ENCODE measurements at places on chromosomes 5 and 9. TPM values are rescaled to one million over a fixed set of nuclear protein-coding genes. Genes with fewer than 3 reads are reported as not detected.

SH3PXD2B gene
- 38.4 TPM for total RNA-seq

DNA sequence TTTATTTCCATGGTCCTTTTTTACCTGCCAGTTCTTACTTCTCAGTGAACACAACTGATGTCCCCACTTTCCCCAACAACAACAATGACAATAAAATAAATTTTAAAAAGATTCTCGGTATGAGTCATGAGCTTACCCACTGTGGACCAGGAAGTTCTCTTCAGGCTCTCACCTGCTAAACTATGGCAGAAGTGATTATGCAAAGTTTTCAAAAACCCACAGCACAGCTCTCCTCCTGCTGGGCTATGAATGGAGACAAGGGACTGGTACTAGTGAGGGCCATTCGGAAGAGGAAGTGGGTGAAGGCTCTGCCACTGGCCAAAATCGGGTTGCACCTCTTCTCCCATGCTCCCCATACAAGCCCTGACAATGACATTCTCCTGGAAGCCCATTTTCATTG is 429.4 kb downstream of the PIK3R1 start:
- H3K27ac ChIP-seq: no peak overlapping the region

FAM120A gene
- total RNA-seq: 72.5 TPM

GRCh38 chr9:95605101-95605500 is 88.3 kb upstream of the PTCH1 start:
- no peaks in the 10 kb centered on the region for H3K36me3 ChIP-seq
- H3K27me3 ChIP-seq: no peaks in the 10 kb centered on the region
- H3K4me3 ChIP-seq: no peak overlapping the region
- peak overlapping the region; percentile 16 for H3K27ac ChIP-seq

SIT1 gene
- total RNA-seq: not detected

- no peak overlapping the region for H3K27ac ChIP-seq
- H3K36me3 ChIP-seq: no peaks in the 10 kb centered on the region
- no peaks in the 10 kb centered on the region for H3K4me1 ChIP-seq
- no peaks in the 10 kb centered on the region for H3K27me3 ChIP-seq
Measured at GRCh38 chr5:166382031-166382430, 1909.4 kb upstream of the WWC1 start.

DNA sequence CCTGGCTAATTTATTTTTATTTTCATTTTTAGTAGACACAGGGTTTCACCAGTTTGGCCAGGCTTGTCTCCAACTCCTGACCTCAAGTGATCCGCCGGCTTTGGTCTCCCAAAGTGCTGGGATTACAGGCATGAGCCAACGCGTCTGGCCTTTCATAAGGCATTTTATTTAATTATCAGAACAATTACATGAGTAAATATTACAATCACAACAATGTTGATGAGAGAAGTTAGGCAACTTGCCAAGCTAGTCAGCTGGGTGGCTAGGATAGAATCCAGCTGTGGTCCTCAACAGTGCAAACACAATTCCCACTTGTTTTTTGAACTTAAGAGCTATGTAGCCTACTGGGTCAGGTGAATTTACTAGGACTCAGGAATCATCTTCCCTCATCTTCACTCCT is 22.0 kb downstream of the C9orf57 start:
- no peak overlapping the region for H3K4me3 ChIP-seq
- peaks cover 5% of the 10 kb centered on the region for H3K4me1 ChIP-seq
- no peaks in the 10 kb centered on the region for H3K36me3 ChIP-seq

GRCh38 chr9:95127249-95128176 is 190.0 kb downstream of the FANCC start:
- peak overlapping the region; percentile 82 for H3K4me3 ChIP-seq
- DNase-seq: peak; percentile 88
- H3K27me3 ChIP-seq: no peaks in the 10 kb centered on the region

DNA sequence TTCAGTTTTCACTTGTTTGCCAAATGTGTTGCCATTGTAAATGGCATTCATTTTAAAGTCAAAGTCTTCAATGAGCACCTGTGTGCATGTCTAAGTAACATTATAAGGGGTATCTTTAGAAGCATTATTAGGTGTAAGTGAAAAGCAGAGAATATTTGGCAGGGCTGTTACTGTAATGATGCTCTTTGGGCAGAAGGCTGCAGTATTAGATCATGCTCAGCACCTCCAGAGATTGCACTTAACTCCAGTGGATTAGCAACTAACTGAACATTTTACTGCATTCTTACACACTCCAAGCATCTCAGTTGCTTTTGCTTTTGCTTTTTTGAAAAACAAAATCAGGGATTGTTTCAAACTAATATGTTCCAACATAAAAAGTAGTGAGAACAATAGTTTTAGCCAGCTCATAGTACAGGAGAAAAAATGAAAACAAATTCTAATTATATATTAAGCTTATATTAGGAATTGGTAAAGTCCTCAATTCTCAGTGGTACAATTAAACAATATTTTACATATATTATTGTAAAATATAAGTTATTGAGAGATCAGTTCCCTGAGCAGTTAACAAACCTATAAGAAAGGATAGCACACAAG is 1740.9 kb upstream of the CDH9 start:
- H3K27ac ChIP-seq: no peak overlapping the region
- no peak for DNase-seq
- no peak overlapping the region for H3K4me3 ChIP-seq
- no peaks in the 10 kb centered on the region for H3K4me1 ChIP-seq

DNA sequence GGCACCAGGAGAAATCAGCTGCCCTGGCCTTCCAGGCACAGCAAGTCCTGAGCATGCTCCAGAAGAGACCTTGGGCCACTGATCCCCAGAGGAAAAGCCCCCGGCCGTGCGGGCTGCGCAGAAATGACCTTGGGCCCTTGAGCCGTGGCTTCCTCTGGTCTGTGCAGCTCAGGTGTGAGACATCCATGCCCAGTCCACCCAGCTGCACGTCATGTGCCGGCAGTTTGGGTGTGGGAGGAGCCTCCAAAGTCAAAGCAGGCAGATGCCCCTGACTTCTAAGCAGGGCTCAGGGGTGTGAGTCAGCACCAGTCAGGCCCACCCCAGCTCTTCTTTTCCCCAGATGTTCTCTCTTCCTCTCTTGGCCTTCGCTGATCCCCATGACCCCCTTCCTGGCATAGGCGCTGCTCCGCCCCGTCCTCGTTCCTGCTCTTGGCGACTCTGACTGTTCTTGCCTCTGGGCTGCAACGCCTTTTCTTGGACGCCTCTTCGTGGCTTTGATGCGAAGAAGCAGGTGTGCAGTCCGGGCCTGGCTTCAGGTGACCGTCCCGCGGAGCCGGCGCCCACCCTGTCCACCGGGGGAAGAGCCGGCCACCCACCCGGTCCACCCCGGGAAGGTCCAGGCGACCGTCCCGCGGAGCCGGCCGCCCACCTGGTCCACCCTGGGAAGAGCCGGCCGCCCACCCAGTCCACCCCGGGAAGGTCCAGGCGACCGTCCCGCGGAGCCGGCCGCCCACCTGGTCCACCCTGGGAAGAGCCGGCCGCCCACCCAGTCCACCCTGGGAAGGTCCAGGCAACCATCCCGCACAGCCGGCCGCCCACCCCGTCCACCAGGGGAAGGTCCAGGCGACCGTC is 5.9 kb upstream of the QSOX2 start:
- H3K4me3 ChIP-seq: no peak overlapping the region
- H3K4me1 ChIP-seq: no peaks in the 10 kb centered on the region
- H3K27me3 ChIP-seq: peaks cover 4% of the 10 kb centered on the region
- H3K27ac ChIP-seq: no peak overlapping the region

MARCHF6 gene
- total RNA-seq: 199 TPM

CERCAM gene
- 47.3 TPM for total RNA-seq

- H3K4me1 ChIP-seq: peaks cover 5% of the 10 kb centered on the region
- DNase-seq: no peak
- no peak overlapping the region for H3K4me3 ChIP-seq
- H3K36me3 ChIP-seq: no peaks in the 10 kb centered on the region
Measured at GRCh38 chr5:55899344-55899743, 48.2 kb downstream of the IL31RA start.

IRX1 gene
- 24.1 TPM for total RNA-seq

GRCh38 chr9:70352802-70353201 is 61.7 kb downstream of the KLF9 start:
- H3K4me1 ChIP-seq: no peaks in the 10 kb centered on the region
- no peaks in the 10 kb centered on the region for H3K27me3 ChIP-seq
- H3K4me3 ChIP-seq: no peak overlapping the region
- peaks cover 22% of the 10 kb centered on the region for H3K36me3 ChIP-seq
- no peak for DNase-seq

DNA sequence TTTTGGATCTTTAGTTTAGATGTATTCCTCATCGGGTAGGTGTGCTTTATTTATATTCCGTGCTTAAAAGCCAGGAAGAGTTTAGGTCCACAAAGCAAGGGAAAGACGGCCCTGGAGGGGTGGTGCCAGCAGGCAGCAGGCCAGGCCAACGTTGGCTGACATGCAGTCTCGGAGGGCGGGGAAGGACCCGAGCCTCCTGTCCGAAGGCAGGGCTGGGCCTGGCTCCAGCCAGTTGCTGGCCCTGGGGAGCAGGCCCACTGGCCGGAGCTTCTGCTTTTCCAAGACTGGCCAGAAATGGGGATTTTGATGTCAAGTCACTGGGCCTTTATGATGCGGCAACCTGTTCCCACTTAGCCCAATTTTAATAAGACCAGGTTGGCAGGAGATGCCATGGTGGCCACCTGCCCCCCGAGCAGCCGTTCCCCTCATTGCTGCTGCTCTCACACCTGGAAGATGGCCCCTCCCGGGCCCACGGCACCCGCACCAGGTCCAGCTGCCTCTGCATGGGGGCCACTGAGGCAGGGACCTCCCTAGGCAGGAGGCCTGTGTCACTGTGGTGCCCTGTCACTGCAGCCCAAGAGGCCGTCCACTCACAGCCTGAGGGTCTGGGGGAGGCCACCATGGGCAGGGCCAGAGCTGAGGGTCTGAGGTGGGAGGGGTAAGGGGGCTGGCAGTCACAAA is 23.2 kb downstream of the LPCAT1 start:
- no peak overlapping the region for H3K4me3 ChIP-seq
- no peaks in the 10 kb centered on the region for H3K27me3 ChIP-seq
- H3K4me1 ChIP-seq: peaks cover 23% of the 10 kb centered on the region
- peaks cover 8% of the 10 kb centered on the region for H3K36me3 ChIP-seq
- H3K27ac ChIP-seq: no peak overlapping the region

GRCh38 chr5:172175263-172175719 is 12.7 kb downstream of the STK10 start:
- peaks cover 25% of the 10 kb centered on the region for H3K4me1 ChIP-seq
- H3K27ac ChIP-seq: peak overlapping the region; percentile 58
- DNase-seq: no peak
- H3K4me3 ChIP-seq: no peak overlapping the region
- no peaks in the 10 kb centered on the region for H3K36me3 ChIP-seq

GRCh38 chr9:111805830-111806241 is 11.1 kb upstream of the SHOC1 start:
- no peak for DNase-seq
- H3K4me1 ChIP-seq: no peaks in the 10 kb centered on the region
- peak overlapping the region; percentile 56 for H3K27ac ChIP-seq
- no peaks in the 10 kb centered on the region for H3K27me3 ChIP-seq
- H3K4me3 ChIP-seq: no peak overlapping the region

HMMR gene
- total RNA-seq: 25.9 TPM

GRCh38 chr5:135491552-135492318 is 39.6 kb upstream of the TIFAB start:
- H3K4me1 ChIP-seq: peaks cover 29% of the 10 kb centered on the region
- H3K36me3 ChIP-seq: peaks cover 3% of the 10 kb centered on the region
- no peak overlapping the region for H3K4me3 ChIP-seq
- H3K27ac ChIP-seq: no peak overlapping the region
- H3K27me3 ChIP-seq: peaks cover 93% of the 10 kb centered on the region

PCDHAC2 gene
- total RNA-seq: 2.7 TPM

- H3K4me3 ChIP-seq: peak overlapping the region; percentile 86
- peaks cover 22% of the 10 kb centered on the region for H3K4me1 ChIP-seq
- peaks cover 13% of the 10 kb centered on the region for H3K36me3 ChIP-seq
- H3K27me3 ChIP-seq: no peaks in the 10 kb centered on the region
Measured at GRCh38 chr5:62305358-62305714, 670 bp upstream of the KIF2A start.

LIFR gene
- total RNA-seq: 32.7 TPM

DNA sequence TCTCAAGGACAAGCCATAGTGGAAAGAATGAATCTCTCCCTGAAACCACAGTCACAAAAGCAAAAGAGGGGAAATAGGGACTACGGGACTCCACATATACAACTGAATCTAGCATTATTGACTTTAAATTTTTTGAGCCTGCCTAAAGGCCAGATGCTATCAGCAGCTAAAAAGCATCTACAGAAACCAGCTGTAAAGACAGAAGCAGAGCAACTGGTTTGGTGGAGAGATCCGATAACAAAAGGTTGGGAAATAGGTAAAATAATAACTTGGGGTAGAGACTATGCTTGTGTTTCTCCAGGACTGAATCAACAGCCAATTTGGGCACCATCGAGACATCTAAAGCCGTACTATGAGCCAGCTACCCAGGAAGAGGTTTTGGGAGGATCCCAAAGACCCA is 281.2 kb downstream of the CDH18 start:
- no peak overlapping the region for H3K27ac ChIP-seq
- H3K36me3 ChIP-seq: no peaks in the 10 kb centered on the region
- no peak for DNase-seq
- H3K4me3 ChIP-seq: no peak overlapping the region
- no peaks in the 10 kb centered on the region for H3K27me3 ChIP-seq
- no peaks in the 10 kb centered on the region for H3K4me1 ChIP-seq

GRCh38 chr9:123568691-123569688 is 213.0 kb downstream of the CRB2 start:
- no peaks in the 10 kb centered on the region for H3K27me3 ChIP-seq
- H3K4me3 ChIP-seq: peak overlapping the region; percentile 6
- no peak for DNase-seq
- peaks cover 4% of the 10 kb centered on the region for H3K36me3 ChIP-seq
- H3K27ac ChIP-seq: no peak overlapping the region

GGTA1 gene
- not detected for total RNA-seq

ANKRD31 gene
- total RNA-seq: 0.45 TPM

DNA sequence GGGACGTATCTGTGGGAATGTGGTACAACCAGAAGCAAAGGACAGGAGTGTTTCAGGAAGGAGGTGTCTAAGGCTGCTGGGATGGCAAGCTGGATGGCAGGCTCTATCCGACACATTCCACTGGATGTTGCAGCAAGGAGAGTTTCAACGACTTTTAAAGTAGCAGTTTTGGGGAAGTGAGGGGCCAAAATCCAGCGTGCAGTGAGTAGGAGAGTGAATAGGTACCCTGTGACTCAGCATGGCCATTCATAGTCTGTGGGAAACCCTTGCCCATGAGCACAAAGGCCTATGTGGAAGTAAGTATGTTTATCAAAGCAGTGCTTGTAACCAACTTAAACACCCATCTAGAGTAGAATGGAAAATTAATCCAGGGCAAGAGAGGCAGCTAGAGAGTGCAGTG is 664.7 kb downstream of the ACTL7B start:
- peaks cover 18% of the 10 kb centered on the region for H3K27me3 ChIP-seq
- no peaks in the 10 kb centered on the region for H3K36me3 ChIP-seq
- no peak overlapping the region for H3K27ac ChIP-seq
- peaks cover 9% of the 10 kb centered on the region for H3K4me1 ChIP-seq
- no peak overlapping the region for H3K4me3 ChIP-seq
- no peak for DNase-seq

UBAC1 gene
- total RNA-seq: 34.5 TPM

- H3K27ac ChIP-seq: no peak overlapping the region
- H3K4me1 ChIP-seq: peaks cover 1% of the 10 kb centered on the region
- no peak overlapping the region for H3K4me3 ChIP-seq
- no peak for DNase-seq
- no peaks in the 10 kb centered on the region for H3K27me3 ChIP-seq
Measured at GRCh38 chr5:38667499-38667776, 111.0 kb upstream of the LIFR start.

ASTN2 gene
- 15.9 TPM for total RNA-seq

Measured in type B pancreatic cell (in vitro differentiated cells).